Naive thymus-derived CD4-positive, alpha-beta T cell (primary cell): ENCODE measurements at places on chromosomes 5 and 9.

GRCh38 chr5:1443171-1443570 lies 2.1 kb downstream of the SLC6A3 start:
- DNase-seq: no peak
- H3K4me3 ChIP-seq: no peak overlapping the region
- H3K36me3 ChIP-seq: no peaks in the 10 kb centered on the region
- H3K27ac ChIP-seq: no peak overlapping the region

DNA sequence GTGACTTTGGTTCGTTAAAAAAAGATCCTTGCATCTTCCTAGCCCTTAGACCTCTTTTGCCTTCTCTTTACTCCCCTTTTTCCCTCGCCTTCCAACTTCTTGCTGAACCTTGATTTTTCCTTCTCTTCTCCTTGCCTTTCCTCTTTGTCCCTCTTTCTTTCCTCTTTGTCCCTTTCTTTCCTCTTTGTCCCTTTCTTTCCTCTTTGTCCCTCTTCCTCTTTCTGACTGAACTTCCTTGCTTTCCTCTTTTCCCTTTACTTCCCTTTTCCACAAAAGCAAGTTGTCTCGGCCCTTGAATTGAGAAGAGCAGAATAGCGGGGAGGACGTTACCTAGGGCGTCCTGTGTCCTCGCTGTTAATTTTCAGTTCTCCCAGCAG lies 1.4 kb upstream of the MLLT3 start:
- no peak for DNase-seq
- H3K4me1 ChIP-seq: peaks cover 18% of the 10 kb centered on the region
- no peaks in the 10 kb centered on the region for H3K36me3 ChIP-seq
- peak overlapping the region; percentile 89 for H3K27ac ChIP-seq
- peak overlapping the region; percentile 84 for H3K4me3 ChIP-seq

GRCh38 chr9:120397453-120397852 lies 182.5 kb downstream of the CDK5RAP2 start:
- H3K4me1 ChIP-seq: peaks cover 7% of the 10 kb centered on the region
- no peak overlapping the region for H3K27ac ChIP-seq
- no peak overlapping the region for H3K4me3 ChIP-seq
- no peak for DNase-seq

DNA sequence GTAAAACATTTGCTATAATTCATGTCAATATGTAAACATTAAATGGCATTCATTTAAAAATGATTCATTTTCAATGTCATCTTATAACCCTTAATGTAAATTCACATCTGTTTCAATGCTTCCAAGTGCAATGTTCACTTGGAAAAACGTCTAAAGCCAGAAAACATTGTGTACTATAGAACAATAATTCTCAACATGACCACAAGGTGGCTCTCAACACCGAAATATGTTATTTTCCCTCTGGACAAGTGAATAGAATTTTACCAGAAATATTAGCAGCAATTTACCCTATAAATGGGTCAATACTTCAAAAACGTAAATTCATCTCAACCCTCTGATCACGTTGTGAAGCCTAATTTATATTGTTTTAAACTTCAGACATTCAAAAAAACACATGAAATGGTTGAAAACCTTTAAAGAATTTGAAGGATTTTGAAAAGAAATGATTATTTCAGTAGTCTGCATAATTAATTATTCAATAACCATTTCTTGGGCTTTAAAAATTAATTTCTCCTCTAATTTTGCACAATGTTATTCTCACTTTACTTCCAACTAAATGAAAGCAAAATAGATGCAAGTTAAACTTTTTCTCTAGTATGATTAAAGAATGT lies 11.0 kb downstream of the CDH10 start:
- H3K4me1 ChIP-seq: no peaks in the 10 kb centered on the region
- DNase-seq: no peak
- no peak overlapping the region for H3K27ac ChIP-seq
- H3K36me3 ChIP-seq: no peaks in the 10 kb centered on the region
- H3K4me3 ChIP-seq: no peak overlapping the region

GRCh38 chr5:122053181-122054109 lies 24.6 kb downstream of the LOX start:
- H3K4me3 ChIP-seq: no peak overlapping the region
- no peaks in the 10 kb centered on the region for H3K4me1 ChIP-seq
- DNase-seq: no peak
- H3K27me3 ChIP-seq: no peaks in the 10 kb centered on the region
- H3K27ac ChIP-seq: no peak overlapping the region
- H3K36me3 ChIP-seq: no peaks in the 10 kb centered on the region

- DNase-seq: no peak
- no peak overlapping the region for H3K27ac ChIP-seq
- no peaks in the 10 kb centered on the region for H3K36me3 ChIP-seq
- H3K27me3 ChIP-seq: no peaks in the 10 kb centered on the region
Observed at GRCh38 chr5:66769839-66770617, 173.8 kb downstream of the MAST4 start.

DNA sequence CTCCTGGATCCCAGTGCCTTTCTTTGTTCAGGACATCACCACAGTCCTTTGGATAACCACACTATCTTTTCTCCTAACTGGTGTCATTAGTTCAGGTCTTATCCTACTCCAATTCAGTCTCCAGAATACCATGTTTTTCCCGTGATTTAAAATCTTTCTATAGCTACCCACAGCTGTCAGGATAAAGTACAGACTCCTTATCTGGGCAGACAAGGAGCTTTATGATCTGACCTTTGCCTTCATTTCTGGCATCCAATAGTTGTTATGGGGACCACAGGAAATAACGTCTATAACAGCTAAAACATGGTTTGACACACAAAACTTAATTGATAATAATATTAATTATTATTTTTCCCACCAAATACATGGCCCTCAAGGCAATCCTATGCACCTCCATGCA lies 125.6 kb downstream of the ARL15 start:
- DNase-seq: no peak
- no peaks in the 10 kb centered on the region for H3K4me1 ChIP-seq
- no peak overlapping the region for H3K27ac ChIP-seq
- no peak overlapping the region for H3K4me3 ChIP-seq
- no peaks in the 10 kb centered on the region for H3K36me3 ChIP-seq
- no peaks in the 10 kb centered on the region for H3K27me3 ChIP-seq

DNA sequence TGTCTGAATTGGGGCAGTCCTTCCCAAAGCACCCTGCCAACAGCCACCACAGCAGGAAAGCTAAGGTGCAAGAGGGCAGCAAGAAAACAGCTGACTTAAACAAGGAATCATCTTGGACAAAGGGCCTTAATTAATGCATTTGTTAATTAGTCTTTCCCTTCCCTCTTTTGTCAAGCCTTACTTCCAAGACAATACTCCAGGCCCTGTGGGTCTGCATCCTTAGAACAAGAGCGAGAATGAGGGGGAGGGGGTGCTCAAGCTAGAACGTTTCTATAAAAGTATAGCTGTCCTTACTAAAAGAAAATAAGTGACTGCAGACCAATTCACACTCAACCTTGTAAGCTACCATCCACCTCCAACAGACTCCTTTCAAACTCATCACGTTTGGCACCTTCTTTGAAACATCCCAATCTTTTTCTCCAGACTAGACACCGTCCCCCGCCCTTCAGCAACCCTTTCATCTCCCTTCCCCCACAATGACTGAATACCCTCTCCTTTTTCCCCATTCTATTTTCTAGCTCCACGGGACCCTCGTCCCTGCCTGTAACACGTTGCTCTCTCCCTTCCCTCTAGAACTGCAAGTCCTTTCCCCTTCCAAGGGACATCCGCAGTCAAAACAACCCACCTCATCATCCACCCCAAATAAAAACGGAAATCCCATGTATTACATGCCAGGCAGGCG lies 85.7 kb upstream of the RNF38 start:
- peaks cover 28% of the 10 kb centered on the region for H3K4me1 ChIP-seq
- no peak for DNase-seq
- no peaks in the 10 kb centered on the region for H3K36me3 ChIP-seq
- peak overlapping the region; percentile 87 for H3K27ac ChIP-seq
- H3K27me3 ChIP-seq: no peaks in the 10 kb centered on the region

DNA sequence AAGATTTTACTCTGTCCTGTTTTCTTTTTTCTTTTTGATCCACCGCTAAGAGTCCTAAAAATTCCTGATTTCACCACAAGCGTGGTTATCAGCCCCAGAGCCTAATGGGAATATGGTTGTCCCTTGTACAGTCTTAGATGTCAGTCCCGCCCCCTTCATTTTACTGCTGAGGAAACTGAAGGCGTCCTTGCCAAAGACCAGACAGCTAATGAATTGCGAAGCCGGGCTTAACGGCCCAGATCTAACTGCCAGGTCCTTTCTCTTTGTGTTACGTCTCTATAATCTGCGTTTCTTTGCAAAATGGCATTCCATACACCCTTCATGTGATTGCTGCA lies 497 bp downstream of the NSA2 start:
- no peaks in the 10 kb centered on the region for H3K27me3 ChIP-seq
- H3K27ac ChIP-seq: peak overlapping the region; percentile 81
- H3K4me3 ChIP-seq: peak overlapping the region; percentile 98
- H3K4me1 ChIP-seq: peaks cover 22% of the 10 kb centered on the region
- DNase-seq: no peak

DNA sequence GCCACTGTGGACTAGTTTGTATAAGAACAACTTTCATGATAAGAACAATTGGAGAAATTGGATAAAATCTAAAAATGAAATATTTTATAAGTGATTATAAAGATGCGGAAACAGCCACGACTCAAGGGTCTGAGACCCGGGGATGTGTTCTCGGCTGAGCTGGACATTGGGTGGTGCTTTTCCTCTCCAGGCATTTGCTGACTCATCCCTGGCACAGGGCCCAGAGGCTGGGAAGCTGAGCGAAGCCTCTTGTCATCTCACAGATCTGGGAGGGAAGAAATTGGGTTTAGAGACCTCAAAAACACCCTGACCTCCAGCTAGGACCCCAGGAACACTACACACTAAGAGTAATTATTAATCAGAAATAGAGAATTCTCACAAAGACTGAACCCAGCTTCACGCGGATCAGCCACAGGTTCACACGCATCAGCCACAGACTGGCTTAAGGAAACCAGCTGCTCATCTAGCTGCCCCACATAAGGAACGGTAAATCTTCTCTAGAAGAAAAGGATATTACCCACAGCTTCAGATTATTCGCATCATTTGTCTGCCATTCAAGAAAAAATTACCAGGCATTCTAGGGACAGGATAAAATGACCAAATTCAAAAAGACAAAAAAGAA lies 2.8 kb upstream of the OR2V1 start:
- H3K36me3 ChIP-seq: no peaks in the 10 kb centered on the region
- peaks cover 8% of the 10 kb centered on the region for H3K27me3 ChIP-seq
- no peak overlapping the region for H3K27ac ChIP-seq
- no peak overlapping the region for H3K4me3 ChIP-seq
- no peak for DNase-seq

GRCh38 chr5:81027481-81028058 lies 67.4 kb downstream of the RASGRF2 start:
- no peaks in the 10 kb centered on the region for H3K36me3 ChIP-seq
- H3K27ac ChIP-seq: no peak overlapping the region
- no peak for DNase-seq
- H3K27me3 ChIP-seq: no peaks in the 10 kb centered on the region
- no peak overlapping the region for H3K4me3 ChIP-seq
